ENCODE measurements at places on chromosomes 12 and 14.

DNA sequence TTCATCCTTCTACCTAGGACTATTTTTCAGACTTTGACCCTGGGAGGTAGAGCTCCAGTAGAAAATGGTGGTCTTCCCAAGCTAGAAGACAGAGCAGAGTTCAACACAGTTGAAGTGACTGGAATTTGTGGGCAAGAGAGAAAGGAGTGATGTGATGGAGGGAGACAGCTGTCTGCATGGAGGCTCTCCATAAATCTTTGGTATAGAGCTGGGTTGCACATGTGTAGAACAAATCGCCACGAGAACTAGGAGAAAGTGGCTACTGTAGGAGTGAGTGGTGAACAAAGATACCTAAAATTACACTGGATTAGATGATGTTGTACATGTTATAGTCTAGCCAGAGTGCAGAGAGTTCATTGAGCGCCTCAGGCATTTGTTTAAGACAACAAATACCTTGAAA lies 14.5 kb downstream of the GPR135 start:
- DNase-seq, result peak; percentile 19

DNA sequence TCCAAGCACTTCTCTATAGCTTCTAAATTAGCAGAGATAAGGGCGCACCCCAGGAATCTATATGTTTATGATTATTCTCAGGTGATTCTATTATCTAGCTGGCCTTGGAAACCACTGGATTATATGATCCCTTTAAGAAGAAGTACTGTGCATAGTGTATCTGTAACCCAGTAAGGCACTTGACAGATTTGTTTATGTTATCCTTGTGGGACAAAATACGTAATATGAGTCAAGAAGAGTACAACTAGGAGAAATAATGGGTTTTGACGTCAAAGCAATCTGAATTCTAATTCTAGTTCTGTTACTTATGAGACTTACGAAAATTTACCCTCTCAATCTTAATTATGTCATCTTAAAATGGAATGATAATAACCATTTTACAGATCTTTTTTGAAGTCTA lies 259.6 kb upstream of the NAV3 start:
- no peak for DNase-seq

GRCh38 chr14:53751650-53752049 lies 205.0 kb downstream of the BMP4 start:
- DNase-seq, result no peak

DNA sequence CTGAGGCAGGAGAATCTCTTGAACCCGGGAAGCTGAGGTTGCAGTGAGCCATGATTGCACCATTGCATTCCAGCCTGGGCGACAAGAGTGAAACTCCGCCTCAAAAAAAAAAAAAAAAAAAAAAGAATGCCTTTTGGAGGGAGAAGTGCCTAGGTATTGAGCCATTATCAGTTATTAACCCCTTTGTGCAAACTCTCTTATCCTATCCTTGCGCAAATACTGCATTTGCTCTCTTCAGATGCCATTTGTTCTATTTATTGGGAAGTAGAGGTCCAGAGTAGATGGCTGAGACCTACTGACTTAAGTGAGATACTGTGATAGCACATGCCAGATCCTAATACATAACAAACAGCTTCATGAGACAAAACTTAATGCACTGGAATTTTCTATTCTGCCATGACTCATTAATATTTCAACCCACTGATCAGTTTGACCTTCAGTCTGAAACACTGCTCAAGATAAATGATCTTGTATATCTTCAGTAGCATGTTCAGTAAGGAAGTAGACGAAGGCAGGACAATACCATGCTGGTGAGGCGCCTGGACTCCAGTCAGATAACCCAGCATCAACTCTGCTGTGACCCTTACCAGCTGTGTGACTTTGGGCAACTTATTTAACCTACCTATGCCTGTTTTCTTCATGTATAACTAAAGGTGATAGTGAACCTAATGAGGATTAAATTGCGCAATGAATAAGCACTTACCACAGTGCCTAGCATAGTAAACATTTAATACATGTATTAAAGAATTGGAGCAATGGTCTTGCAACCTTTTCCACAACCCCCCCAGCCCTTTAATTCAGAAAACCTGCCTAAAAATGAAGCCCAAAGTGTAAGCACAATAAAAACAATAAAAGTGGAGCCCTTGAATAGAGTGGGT lies 5.7 kb upstream of the DNAAF2 start:
- no peak for DNase-seq

DNA sequence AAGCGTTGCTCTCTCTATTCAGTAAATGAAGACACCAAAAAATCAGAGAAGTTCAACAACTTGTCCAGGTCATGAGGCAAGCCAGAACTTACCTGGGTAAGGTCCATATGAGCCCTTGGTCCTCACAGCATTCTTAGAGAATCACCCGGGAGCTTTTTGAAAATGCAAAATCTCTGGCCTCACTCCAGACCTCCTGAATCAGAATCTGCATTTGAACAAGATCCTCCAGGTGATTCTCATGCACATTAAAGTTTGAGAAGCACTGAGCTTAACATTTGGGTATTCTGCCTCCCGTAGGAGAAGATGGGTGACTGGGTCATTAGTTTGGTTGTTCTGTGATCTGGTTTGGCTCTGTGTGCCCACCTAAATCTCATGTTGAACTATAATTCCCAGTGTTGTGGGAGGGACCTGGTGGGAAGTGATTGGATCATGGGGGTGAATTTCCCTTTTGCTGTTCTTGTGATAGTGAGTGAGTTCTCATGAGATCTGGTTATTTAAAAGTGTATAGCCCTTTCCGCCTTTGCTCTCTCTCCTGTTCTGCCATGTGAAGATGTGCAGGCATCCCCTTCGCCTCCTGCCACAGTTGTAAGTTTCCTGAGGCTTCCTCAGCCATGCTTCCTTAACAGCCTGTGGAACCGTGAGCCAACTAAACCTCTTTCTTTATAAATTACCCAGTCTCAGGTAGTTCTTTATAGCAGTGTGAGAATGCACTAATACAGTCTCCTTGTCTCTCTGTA lies 221.2 kb downstream of the RAD51B start:
- DNase-seq, result no peak

GRCh38 chr14:77375973-77376770 lies 722 bp downstream of the TMED8 start:
- DNase-seq, result peak; percentile 41

DNA sequence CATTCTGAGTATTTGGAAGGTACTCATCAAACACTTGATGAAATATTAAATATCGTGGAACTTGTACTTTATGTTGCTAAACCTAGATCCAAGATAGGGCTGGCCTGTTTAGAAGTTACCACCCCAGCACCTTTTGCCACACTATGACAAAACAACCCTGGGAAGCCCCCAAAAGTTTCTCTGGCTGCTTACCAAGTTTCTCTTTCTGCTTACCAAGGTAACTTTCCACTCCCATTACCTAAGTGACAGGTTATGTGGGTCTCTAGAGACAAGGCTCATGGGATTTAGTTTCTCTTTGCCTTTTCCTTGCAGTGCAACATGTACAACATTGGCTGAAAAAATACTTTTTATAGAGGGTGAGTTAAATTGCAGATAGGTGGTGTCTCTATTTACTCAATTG lies 28.9 kb upstream of the PPM1A start:
- no peak for DNase-seq

DNA sequence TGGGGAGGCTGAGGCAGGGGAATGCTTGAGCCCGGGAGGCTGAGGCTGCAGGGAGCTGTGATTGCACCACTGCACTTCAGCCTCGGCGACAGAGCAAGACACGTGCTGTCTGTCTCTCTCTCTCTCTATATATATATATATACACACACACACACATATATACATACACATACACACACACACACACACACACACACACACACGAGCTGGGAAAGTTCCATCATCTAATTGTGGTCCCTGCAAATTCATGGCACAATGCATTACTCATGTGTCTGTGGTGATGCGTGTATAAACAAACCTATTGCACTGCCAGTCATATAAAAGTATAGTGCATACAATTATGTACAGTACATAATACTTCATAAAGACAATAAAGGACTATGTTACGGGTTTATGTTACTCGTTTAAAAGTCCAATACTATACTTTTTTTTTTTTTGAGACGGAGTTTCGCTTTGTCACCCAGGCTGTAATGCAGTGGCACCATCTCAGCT lies 36.6 kb downstream of the WDR89 start:
- DNase-seq, result no peak

- peak; percentile 15 for DNase-seq
Observed at GRCh38 chr12:48946205-48946604, 11.1 kb downstream of the ARF3 start.

Measured in tongue (tissue), 3 donors.